ENCODE measurements at places on chromosomes 1 and 21.

GRCh38 chr1:31944205-31945089 is 6.3 kb upstream of the PTP4A2 start:
- DNase-seq, result no peak

DNA sequence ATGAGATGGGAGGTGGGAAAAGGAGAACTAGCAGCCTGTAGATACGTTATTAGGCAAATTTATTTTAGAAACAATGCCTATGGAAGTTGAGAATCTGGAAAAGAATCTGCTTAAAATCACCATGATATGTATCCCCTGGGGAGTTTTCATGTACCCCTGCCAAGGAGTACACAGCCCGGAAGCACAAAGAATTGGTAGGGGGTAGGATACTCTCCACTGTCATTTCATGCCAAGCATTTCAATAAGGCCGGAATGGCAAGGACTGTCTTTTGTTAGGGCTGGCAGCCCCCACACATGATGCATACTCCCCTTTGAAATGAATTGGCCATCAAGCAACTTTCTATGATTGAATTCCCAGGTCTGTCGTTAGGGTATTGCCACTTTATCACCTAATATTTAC is 111.5 kb upstream of the APP start:
- DNase-seq, result no peak

DNA sequence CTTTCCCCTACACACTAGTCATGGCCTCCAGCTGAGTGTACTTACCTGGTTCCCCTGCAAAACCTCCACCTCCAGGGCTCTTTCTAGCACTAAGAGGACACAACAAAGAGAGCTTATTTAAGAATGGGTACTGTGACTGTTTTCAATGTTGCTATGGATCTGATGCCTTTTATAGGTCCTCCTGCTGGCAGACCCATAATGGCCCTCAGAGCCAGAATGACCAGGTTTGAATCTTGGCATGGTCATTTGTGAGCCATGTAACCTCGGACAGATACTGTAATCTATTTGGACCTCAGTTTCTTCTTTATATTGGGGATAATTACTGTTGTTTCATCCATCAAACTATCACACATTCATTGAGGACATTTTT is 137.6 kb upstream of the USP24 start:
- no peak for DNase-seq

DNA sequence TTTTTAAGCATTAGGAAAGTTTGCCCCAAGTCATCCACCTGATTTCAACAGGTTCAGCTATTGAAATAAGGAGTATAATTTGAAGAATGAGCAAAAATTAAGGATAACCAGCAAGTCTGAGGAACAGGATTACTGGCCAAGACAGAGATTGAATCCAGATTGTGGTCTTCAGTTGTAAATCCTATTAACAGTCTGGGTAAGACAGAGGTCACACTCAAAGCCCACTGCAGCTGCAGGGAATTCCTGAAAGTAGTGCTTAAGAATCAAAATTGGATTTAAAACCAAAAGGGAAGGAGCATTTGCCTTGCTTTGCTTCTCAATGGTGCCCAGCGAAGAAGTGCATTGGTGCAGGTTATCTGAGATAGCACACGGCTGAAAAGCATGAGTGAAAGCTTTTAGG is 6.4 kb upstream of the LORICRIN start:
- DNase-seq, result no peak

GRCh38 chr1:8987881-8988617 is 38.2 kb downstream of the SLC2A7 start:
- no peak for DNase-seq

- no peak for DNase-seq
These were observed 163.3 kb downstream of the SLC35F3 start for GRCh38 chr1:234067581-234068337.

GRCh38 chr1:12387641-12388040 is 157.8 kb downstream of the VPS13D start:
- DNase-seq, result no peak

DNA sequence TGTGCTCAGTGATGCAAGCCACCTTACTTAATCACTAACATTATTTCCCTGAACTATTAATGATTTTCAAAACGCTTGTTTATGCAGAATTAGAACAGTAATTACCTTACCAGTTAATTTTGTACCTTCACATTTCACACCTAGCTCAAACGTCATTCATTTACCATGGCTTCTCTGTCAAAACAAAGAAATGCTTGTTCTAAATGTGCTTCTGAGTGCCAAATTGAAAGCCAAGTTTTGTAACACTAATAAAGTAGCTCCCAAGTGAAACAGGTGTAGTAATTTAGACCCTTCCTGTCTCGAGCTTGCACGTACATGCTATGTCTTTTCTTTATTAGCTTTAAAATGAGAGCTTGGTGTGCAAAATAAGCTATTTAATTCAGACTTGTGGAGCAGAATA is 533.7 kb upstream of the PKN2 start:
- DNase-seq, result no peak

DNA sequence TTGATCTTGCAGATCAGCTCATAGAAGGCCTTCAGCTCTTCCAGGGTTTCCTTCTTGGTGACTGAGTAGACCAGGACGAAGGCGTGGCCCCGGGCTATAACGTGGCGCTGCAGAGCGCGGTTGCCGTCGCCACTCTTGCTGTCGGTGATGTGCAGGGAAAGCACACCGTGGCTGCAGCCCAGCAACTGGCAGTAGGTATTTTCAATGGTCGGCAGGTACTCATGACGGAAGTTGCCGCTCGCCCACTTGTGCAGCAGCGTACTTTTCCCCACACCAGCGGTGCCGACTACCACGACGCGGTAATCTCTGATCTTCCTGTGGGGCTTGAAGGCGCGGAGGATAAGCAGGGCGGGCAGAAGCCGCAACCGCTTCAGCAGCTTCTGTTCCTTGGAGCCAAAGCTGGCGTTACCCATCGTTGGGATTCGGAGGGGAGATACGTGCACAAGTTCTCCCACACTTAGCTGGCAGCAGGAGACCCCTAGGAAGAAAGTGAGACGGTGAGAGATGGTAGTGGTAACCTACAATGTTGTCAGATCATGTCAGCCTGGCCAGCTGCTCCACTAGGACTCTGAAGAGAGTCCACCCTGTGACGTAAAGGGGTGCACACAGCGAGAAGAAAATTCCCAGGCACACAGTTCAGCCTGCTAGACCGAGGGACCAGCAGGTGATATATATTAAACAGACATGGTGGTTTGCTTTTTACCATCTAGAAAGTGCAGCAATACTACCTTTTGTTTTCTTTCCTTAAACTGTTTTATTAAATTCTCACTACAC is 3.4 kb downstream of the DIRAS3 start:
- DNase-seq, result no peak

- DNase-seq, result peak; percentile 57
These were observed 948 bp downstream of the TXLNA start for GRCh38 chr1:32180186-32181060.

DNA sequence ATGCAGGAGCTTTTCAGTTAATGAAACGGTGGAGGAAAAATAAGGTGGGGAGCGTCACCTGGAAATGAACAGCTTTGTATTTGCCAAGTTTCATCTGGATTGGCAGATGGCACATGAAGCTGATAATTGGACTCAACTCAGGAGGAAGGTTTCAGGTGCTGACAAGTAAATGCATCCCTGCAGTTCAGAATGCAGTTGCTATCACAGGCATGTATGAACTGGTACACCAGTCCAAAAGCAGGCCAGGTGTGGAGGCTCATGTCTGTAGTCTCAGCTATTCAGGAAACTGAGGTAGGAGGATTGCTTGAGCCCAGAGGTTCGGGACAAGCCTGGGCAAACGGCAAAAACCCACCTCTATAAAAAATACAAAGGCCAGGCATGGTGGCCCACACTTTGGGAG is 15.5 kb downstream of the DEGS1 start:
- no peak for DNase-seq

DNA sequence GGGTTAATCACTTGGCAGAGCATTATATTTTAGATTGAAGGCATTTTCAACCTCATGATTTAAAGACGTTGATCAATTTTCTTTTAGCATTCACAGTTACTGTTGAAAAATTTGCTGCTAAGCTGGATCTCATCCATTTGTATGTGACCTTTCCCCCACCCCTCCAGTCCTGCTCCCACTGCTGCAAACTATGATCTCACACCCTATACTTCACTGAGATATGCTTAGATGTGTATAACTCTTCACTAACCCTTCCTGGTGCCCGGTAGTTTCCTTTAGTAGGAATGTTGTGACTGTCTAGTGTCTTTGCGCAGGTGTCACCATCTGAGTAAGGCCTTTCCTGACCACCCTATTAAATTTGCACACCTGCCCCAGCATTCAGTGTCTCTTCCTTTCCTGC is 67.0 kb upstream of the C1orf21 start:
- no peak for DNase-seq

DNA sequence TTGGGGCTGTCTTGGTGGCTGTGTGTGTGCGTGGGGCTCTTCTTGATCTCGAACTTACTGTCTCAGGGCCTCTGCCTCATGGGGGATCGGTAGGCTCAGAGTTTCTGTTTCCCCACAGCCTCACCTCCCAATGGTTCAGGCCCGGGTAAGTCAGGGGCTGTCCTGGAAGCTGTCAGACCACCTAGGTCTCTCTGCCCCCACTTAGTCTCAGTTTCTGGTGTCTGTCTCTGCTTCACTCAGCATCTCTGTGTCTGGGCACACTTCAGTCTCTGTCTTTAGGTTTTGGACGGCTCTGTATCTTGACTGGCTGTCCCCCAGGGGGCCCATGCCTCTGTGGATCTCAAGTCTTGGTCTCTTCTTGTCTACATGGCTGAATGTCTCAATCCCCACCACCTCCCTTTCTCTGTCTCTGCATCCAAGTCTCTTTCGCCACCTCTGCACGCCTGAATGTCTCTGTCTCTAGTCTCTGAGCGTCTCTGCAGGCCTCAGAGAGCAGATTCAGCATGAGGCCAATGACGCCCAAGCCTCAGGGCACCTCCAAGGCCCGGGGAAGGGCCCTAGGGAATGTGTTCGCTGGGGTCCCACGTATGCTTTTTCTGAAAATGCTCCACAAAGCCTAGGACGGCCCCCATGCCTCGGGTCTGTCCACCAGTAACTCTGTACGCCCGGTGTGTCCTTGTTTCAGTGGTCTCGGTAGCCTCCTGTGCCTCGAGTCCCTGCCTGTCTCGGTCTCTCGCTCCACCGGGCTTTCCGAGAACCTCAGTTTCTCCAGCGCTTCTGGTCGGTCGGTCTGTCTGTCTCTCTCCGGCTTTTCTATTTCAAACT is 818 bp downstream of the FHL3 start:
- DNase-seq, result no peak

GRCh38 chr1:88891951-88892340 is 579 bp upstream of the GTF2B start:
- no peak for DNase-seq

GRCh38 chr1:25065321-25065721 is 135.2 kb upstream of the RUNX3 start:
- no peak for DNase-seq

DNA sequence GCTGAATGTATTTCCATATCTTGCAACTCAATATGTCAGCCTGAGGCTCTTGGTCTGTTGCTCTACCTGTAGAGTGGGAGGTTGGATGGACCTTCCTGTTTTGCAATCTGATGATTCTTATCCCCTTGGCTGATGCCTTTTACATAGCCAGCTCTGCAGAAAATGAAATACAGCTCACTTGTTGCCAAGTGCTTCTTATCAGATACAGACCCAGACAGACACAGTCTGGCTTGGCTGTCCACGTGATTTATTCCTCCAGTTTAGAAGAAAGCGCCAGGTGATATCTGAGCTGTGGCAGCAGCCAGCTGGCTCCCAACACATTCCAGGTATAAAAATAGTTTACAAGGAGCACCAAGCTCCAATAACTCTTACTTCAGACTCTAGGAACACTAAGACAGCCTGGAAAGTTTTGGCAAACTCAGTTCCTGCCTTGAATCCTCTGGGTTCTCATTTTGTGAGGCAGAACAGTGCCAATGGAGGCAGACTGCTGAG is 479.2 kb upstream of the USP24 start:
- DNase-seq, result no peak

- DNase-seq, result no peak
These were observed 82.2 kb upstream of the DIRAS3 start for GRCh38 chr1:68132426-68133130.

DNA sequence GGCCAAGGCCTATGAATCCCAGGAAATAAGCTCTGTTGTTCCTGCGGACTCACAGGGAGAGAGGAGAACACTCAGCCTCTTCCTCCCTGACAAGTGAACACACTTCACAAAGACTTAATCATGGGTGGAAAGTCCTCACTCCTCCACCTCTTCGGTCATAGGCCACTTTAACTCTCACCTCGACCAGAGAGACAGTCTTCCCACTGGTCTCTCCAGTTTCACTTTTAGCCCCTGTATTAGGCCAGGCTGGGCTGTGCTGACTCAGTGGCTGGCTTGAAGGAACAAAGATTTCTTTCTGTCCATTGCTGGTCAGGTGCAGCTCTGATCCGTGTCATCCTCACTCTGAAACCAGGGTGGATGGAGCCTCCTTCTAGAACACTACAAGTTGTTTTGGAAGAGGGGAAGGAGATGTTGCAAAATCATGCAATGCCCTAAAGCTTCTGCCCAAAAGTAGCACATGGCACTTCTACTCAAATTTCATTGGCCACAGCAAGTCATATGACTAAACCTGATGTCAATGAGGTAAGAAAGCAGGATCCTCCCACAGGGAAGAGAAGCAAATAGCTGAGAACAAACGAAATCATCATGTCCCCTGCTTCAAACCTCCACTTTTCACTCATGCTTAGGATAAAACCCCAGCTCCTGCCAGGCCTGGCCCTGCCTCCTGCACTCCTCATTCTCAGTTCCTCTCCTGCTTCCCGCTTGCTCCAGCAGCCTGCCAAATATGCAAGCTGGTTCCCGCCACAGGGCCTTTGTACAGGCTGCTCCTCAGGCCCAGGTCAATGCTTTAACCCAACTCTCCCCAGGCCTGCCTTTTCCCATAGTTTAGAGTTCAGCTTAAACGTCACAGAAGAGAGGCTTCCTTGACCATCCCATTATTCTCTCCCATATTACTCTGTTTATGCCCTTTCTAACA is 150.5 kb upstream of the RUNX3 start:
- DNase-seq, result no peak

DNA sequence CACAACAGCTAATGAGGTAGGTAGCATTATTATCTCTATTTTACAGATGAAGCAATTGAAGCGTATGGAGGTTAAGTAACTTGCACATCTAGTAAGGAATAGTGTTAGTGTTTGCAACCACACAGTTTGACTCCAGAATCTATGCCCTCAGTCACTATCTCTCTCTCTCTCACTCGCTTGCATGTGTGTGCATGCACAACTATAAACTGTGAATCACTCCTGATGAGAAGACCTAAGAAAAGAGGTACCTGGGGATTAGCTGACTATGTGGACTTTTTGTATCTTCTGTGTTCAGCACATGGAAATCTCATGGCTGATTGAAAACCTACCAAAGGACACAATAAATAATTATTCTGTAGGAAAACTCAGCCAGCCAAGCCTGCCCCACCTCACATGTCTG is 295.5 kb downstream of the BRINP2 start:
- no peak for DNase-seq

DNA sequence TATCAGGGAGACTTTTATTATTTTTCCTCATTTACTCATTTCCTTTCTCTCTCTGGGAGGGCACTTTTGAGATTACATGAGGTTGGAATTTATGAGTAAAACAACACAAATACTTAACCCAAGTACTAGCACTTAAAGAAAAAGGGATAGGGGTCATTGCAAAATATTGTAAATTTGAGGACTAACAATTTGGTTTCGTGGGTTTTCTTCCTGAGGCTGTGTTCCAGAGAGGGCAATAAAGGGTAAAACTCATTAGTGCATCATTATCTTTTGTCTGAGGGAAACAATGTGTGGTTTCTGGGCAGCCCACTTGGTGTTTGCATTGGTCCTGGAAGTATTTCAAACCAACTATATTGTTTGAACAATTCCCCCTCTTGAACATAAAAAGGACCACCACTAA is 96.5 kb downstream of the GREM2 start:
- DNase-seq, result no peak
